ENCODE measurements at places on chromosomes 6 and 20.

GRCh38 chr20:18585134-18585533, 2.7 kb upstream of the DTD1 start:
- DNase-seq: no peak

DNA sequence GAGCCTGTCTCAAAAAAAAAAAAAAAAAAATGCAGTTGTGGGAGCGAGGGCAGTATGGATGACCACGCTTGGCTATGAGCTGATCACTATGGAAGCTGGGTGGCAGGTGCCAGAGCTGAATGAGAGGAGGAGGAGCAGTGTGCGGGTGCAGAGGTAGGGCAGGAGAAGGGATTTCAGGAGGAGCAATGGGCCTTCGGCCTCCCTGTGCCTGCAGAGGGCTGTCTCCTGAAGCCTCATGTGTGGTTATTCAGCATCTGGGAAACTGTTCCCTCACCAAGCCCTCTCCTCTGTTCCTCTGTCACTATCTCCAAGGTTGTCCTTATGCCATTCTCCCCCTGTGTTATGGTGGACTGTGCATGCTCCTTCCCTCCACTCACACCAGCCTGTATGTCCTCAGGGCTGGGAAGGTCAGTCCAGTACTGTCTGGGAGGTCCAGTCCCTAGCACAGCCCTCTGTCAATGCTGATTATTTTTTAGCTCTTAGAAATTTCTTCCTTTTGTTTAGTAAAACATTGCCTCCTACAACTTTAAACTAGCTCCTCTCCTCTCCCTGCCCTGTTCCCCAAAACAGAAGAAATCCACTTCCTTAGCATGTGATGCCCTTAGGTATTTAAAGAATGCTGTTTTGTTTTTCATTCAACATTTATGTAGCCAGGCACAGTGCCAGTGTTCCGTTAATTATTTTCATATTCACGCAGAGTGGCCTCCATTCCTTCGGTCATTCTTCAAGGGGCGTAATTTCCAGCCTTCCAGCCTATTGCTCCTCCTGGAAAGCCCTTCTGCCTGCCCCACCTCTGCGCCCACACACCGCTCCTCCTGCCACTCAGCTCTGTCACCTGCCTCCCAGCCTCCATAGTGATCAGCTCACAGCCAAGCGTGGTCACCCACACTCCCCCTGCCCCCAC, 48.9 kb downstream of the CNBD2 start:
- DNase-seq: no peak

DNA sequence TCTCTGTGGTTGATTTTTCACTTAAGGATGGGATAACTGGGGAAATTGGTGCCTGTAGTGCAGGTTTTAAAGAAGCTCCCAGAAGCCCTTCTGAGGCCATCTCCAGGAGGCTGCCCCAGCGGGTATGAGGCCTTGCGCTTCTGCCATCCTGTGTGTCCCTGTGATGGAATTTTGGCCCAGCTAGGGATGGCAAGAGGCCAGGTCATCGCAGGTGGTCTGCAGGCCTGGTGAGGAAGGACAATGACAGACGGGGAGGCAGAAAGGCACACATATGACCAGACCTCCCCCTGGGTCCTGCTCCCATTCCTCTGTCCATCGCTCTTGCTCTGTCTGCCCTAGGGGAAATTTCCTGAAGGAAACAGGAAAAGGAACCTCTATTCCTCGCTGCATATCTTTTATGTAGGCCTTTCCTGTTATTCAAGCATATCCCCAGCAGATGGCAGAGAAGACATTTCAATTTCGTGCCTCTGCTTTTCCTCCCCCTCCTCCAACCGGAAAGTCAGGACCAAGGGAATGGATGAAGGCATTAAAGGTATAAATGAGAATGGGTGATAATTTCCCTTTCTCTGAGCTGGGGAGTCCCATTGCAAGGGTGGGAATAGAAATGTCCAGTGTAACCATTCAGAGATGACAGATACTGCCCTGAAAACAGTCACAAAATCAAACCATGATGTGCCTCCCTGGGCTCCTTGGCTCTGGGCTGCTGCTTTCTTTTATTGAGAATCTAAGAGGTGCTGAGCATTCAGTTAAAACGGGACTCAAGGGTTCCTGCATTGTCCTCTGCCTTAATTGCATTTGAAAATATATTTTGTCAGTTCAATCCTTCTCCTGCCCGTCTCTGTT, 17.6 kb upstream of the HLA-F start:
- DNase-seq: no peak

DNA sequence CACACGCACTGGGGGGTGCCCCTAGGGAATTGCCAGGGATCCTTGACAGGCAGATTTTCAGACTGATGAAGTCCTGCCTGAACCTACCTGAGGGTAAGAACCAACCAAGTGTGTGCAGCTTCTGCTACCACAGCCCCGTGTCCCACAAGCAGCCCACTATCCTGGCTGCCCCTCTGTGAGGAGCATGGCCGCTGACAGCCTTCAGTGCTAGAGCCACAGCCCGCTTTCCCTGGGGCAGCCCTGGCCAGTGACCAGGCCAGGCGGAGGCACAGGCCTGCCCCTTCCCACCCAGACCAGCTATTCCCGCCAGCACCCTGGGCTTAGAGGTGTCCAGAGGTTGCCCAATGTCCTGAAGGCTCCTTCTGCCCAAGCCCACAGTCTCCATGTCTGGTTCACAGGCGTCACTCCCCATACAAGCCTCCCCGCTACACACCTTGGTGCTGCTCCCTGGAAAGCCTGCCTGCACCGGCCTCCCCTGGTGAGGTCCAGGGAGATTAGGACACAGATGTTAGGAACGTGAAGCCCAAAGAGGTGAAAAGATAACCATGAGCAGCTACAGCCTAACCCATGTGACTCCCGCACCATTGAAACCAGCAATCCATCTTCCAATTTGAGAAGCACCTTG, 207.0 kb downstream of the SYNDIG1 start:
- DNase-seq: no peak

DNA sequence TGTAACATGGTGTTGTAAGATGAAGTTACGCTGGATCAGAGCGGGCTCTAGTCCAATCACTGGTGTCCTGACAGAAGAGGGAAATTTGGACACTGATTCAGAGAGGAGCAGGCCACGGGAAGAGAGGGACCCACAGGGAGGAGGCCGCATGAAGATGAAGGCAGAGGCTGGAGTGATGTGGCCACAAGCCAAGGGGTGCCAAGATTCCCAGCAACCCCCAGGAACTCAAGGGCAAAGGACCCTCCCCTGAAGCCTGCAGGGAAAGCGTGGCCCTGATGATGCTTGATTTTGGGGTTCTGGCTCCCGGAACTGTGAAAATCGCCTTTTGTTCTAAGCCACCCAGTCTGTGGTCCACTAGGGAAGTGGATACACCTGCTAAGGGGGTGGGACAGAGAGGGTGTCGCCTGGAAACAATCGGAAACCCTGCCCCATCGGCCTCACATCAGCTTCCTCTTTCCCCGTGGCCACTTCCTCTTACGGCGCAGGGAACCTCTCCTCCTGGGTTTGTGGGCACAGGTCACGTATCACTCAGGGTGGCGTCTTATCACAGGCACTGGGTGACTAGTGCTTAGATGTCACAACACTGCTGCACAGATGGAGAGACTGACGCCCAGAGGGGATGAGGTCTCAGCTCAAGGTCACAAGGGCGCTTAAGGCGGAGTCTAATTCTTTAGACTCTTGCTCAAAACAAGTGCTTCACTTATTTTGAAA, 58.0 kb downstream of the SULF2 start:
- DNase-seq: peak; percentile 78

Measured in stimulated activated CD8-positive, alpha-beta memory T cell treated with anti-CD3 and anti-CD28 coated beads, Interleukin-4, amount 100 ng/mL, for 48 hours (primary cell).